Fibroblast of mammary gland (primary cell): ENCODE measurements at places on chromosomes 1 and 21.
A peak's percentile ranks its signal among the peaks of the same experiment; 100 is the strongest.

GRCh38 chr21:36745459-36745858 is 46.5 kb downstream of the SIM2 start:
- DNase-seq, result no peak

- no peak for DNase-seq
These were observed 871 bp upstream of the ERICH3 start for GRCh38 chr1:74674278-74675048.

DNA sequence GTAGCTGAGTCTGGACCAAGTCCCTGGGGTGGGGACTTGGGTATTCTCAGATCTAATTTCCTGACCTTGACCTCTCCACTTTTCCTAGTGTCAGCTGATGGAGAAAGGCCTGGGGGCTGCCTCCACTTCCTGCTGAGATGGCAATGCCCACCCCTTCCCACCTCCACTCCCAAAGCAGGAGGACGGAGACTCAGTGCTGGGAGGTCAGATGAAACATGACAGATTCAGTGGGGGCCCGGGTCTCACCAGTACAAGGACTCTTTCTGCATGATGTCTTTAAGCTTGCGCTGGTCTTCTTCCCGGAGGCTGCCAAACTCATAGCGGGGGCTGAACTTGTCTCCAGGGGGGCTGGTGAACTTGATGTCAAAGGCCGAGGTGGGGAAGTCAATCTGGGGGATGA is 35.6 kb upstream of the PPP1R15B start:
- no peak for DNase-seq

GRCh38 chr1:93082313-93082712 is 3.2 kb downstream of the MTF2 start:
- no peak for DNase-seq

DNA sequence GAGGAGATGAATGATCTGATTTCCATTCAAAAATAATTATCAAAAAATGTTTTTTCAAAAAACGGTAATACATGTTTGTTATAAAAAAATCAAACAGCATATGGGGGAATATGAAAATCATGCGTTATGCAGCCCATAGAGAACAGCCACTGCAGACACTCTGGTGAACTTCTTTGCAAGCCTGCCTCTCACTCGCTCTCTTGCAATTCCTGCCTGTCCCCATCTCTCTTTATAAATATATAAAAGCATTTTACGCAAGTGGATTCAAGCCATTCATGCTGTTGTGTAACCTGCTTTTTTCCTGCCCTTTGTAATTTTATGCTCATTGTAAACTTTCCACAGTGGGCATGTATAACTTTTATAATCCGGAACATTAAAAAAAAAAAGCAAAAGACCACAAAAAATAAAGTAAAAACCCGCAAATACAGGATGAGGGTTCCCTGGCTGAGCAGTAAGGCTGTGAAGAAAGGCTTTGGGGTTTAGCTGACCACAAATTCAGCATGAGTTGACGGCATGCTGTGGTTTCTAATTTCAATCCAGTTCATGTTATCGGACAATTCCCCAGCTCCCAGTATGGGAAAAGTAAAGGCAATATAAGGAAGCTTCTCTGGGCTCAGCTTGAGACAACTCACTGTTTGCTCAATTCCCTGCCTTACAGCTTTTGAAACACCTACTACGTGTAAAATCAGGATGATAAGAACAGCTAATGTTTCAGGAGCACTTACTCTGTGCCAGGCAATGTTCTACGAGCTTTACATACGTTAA is 52.8 kb upstream of the ZBTB40 start:
- no peak for DNase-seq

- no peak for DNase-seq
These were observed 106.7 kb upstream of the KLHDC7A start for GRCh38 chr1:18373882-18374493.

DNA sequence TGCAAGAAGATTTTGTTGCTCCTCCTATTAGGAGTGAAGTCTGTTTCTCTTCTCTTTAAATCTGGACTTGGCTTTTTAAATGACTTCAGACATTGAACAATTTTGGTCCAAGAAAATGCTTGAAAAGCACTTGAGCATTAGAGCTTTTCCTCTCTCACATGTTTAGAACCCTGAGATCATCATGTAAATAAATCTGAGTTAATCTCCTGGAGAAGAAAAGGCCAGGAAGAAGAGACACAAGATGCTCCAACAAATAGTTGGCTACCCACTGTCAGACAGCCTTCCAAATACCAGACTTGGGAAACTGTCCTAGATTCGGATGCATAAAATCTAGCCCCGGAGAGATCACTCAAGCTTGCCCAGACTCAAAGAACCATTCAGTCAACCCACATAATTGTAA is 1353.1 kb upstream of the ADGRL4 start:
- DNase-seq, result no peak

- no peak for DNase-seq
These were observed 4.6 kb downstream of the KRTAP10-12 start for GRCh38 chr21:44701541-44701940.

DNA sequence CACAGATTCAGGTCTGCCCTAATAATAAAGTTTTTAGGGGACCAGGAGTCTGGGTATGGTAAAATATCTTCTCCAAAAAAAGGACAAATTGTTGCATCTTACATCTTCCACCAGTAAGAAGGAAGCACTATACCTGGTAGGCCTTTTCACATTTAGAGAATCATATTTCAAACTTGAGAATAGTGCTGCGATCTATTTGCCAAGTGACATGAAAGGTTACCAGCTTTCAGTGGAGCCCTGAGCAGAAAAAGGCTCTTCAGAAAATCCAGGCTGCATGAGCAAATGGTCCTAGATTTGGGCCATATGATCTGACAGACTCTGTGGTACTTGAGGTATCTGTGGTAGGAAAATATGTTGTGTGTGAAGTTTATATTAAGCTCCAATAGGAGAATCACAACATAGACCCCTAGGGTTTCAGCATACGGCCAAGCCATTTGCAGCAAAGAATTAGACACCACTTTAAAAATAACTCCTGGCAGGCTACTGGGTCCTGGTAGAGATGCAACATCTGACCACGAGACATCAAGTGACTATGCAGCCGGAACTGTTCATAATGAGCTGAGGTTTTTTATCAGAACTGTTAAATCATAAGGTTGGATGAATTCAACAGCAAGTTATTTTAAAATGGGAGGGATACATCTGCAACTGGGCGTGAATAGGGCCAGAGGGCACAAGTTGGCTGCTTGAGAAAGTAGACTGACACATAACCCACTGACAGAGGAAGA is 38.6 kb upstream of the CCDC190 start:
- peak; percentile 86 for DNase-seq

DNA sequence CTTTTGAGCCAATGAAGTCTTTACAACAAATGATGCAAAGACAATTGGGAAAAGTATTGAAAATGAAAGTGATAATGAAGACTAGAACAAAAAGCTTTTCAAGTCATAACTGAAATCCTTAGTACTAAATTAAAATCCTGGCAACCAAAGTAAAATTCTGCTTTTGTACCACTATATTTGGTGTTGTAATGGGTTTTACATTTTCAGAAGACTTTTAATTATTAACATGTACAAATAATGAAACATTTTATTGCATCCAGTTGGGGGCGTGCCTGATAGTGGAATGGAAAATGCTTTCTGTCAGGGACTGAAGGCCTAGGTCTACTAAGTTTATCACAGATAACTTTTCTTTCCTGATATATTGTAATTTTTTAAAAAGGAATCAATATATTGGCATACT is 89.4 kb downstream of the SDCCAG8 start:
- DNase-seq, result peak; percentile 34

DNA sequence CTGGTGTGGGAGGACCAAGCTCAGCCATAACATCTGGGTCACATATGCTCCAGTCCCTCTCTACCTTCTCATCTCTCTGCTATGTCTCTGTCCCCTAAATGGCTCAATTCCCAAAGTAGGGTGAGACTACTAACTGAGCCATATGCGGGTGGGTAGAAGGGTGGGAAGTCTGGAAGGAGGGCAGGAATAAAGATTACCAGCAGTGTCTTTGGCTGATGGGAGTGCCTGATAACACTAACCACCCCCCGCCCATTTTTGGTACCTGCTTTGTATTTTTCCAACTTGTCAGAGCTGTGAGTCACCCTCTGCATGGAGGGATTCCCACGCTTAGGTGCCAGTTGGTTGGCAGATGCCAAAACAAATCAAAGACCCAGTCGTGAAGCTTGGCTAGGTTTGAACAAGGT is 14.9 kb upstream of the SSBP3 start:
- DNase-seq, result peak; percentile 58

DNA sequence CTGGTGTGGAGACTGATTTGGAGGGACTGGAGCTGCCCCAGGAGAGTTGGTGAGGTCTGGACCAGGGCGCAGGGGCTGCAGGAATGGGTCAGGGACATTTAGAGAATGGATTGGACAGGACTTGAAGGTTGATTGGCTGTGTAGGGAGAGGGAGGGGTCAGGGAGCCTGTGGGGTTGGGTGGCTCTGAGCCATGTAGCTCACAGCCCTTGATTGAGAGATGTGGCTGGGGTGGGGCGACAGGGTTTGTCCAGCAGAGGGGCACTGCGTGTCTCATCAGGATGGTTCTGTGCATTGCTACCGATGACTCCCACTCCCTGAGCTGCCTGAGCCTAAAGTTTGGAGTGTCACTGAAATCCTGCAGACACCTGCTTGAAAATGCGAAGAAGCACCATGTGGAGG is 12.1 kb downstream of the AZIN2 start:
- no peak for DNase-seq

DNA sequence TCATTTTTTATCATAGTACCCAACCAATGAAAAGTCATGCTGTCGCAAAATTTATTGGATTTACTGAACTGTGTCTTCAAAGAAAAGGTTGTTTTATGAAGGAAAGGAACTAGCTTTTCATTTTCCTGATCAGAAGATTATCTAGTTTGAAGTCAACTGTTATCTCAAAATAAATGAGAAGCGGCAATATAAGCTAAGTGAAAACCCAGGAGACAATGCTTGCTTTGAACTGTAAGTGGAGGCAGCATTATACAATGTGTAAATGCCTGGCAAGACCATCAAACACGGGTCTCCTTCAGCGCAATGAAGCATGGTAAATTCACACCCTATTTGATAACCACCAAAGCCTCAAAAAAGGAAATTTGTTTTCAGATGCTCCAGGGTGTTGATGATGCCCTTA is 134.4 kb upstream of the PTBP2 start:
- no peak for DNase-seq

GRCh38 chr1:114316204-114316603 is 162.5 kb upstream of the SYT6 start:
- DNase-seq, result no peak

- no peak for DNase-seq
These were observed 17.3 kb downstream of the CRYBG2 start for GRCh38 chr1:26336477-26337205.

- peak; percentile 14 for DNase-seq
These were observed 79.6 kb upstream of the SLFNL1 start for GRCh38 chr1:41101076-41101475.

DNA sequence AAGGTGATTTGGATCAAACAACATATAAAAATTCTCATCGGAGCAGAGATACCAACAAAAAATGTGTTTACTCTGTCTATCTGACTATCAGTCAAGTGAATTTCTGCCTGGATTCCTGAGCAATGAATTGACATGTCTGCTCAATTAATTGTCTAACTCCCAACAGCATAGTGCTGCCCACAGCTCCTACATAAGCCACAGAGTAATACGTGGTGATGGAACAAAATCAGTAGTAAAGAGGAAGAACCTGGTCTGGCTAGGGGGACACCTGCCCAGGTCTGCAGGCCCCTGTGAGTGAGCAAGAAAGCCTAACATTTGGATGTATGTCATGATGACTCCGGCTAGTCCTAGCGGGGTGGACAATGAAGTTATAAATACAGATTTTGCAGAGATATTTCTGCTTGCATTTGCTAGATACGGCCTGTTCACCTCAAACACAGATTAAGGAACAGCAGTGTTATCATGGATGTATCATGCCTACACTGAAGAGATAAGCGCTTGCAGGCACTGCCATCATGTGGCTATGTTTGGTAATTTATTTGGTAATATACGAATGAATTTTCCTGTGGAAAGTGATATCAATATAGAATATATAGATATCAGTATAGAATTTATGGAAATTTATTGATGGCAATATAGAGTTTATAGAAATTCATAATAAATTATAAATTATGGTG is 69.6 kb upstream of the LRRC8B start:
- DNase-seq, result peak; percentile 57
